ENCODE measurements at places on chromosomes 5 and 9.

DNA sequence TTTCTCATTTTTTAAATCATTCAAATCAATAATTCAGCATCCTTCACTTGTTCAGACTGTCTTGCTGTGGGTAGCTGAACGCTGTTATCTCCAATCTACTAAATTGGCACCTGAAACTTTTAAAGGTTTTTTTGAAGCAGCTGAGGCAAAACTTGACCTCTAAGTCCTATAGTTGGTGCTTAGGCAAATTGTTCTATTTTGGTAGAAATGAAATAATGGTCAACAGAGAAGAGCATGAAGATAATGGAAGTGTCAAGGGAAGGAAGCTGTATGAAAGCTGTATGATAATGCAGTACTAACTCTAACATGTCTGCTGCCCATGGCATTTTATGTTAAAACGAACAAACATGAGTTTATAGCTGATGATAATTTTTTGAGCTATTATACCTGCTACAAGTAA is 138.0 kb downstream of the GDNF start:
- DNase-seq, result no peak

DNA sequence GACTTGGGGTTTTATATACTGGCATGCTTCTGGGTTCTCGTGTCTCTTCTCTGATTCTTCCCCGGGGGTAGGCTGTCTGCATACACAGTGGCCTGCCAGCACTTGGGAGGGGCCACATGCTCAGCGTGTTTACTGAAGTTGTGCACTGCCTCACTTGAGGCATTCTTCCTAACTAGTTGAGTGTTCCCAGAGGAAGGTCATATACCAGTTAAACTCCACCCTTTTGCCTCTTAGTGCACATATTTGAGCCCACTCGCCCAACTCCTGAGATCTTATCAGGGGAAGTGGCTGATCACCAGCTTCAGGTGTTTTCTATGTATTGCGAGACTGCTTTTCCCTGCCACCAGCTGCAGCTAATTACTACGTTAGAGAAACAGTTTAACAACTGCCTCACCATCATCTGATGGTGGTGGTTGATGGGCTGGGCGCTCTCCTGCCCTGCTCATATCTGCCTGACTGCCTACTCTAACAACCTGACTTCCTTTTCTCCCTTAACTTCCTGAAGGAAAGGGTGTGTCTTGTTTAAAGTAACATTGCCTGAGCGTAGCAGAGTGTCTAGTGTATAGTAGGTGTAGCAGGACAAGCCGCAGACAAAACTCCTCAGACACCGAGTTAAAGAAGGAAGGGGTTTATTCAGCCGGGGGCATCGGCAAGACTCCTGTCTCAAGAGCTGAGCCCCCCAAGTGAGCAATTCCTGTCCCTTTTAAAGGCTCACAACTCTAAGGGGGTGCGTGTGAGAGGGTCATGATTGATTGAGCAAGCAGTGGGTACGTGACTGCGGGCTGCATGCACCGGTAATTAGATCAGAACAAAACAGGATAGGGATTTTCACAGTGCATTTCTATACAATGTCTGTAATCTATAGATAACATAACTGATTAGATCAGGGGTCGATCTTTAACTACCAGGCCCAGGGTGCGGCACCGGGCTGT is 60.1 kb upstream of the CLINT1 start:
- DNase-seq, result peak; percentile 11

- no peak for DNase-seq
These were observed 245.9 kb downstream of the FSTL4 start for GRCh38 chr5:133366438-133366837.

DNA sequence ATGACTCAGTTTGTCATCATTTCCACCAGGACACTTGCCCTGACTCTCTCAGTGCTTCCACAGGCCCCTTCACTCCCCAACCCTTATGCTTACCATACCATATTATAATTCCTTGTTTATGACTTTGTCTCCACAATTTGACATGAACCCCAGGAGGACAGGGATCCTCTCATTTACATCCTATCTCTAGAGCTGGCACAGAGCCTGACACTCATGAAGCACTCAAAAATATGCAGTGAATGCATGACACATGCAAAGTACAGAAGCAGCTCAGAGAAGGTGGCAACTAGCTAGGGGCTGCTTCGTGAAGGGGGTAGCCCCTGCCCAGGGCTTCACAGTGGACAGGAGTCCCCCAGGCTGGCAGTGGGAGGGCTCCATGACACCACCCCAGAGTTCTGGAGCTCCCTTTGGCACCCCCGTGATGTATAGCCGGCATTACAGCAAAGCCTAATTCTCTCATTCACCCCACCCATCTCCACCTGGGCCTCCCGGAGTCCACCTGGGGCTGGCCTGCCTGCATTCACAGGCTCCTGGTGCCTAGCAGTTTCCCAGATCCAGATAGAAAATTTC is 112.0 kb upstream of the SPOCK1 start:
- no peak for DNase-seq

- DNase-seq, result no peak
These were observed 1.5 kb downstream of the C9orf40 start for GRCh38 chr9:74951107-74951720.

DNA sequence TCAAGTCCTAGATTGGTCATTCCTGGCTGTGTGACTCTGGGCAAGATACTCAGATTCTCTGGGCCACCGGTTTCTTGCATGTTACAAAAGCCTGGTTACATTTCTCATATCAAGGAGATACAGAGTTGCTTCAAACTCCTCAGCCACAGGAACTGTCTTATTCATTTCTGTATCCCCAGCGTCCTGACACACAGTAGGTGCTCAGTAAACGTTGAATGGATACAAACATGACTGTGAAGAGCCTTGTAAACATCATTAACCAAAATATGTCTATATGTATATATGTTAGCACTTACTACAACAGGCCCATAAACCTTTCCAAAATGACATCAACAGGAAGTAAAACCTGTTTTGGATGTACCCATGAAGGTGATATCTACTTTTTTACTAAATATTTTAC is 1.6 kb downstream of the CLTB start:
- DNase-seq, result no peak

GRCh38 chr9:18771763-18772162 is 261.2 kb downstream of the SAXO1 start:
- DNase-seq, result no peak

DNA sequence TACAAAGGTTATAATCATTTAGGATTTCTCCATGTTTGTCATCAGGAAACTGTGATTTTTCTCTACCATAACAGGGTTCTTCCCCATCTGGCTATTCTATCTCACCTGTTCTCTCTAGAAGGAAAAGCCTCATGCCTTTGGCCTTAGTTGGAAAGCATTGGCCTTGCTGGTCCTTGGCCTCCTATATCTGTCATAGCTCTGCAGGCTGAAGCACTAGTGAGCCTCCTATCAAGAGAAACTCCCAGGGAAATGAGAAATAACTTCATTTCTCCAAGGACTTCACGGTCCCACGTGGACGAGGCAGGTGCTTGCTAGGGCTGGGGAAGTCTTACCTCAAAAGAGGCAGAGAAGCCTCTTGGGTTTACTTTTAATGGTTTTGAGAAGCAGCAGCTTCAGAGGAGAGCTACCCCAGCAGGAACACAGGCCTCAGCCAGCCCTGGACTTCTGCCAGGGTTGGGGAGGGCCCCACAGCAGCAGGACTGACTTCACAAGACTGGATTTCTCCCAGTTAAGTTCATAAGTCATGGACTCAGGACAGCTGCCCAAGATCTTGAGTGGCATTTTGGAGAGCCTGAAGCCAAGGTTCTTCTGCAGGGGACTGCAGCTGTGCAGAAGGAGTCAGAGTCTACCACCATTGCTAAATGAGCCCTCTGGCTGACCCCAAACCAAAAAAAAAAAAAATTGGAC is 15.8 kb upstream of the PSAT1 start:
- peak; percentile 7 for DNase-seq

GRCh38 chr5:138654281-138654867 is 79.2 kb upstream of the HSPA9 start:
- DNase-seq, result no peak

DNA sequence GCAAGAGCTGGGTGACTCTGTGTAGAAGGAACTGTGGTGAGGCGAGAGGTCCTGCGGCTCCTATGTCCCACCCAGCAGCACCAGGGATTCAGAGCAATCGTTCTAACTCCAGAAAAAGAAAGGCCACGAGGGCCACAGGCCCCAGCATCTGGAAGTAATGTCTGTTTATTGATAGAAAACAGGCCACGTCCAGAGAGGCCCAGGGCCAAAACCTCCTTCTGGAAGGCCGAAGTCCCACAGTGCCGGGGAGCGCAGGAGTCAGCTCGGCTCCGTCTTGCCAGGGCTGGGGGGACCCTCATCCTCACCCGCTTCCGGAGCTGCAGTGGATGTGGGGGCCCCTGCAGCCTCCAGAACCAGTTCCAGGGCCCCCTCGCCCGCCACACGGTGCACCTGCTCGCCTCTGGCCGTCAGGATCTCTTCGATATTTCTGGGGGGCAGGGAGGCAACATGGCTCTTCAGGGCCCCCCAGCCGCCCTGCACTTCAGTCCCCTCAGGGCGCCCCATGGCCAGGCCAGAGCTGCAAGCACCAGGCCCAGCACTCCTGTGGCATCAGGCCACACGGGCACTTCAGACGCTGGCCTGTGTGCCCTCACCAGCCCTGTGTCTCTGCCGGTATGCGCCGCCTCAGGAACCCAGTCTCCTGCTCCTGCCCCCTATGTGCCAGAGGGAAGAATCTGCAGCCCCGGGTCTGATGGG is 1.6 kb downstream of the DNLZ start:
- DNase-seq, result no peak

GRCh38 chr5:89343666-89344065 is 460.7 kb upstream of the MEF2C start:
- DNase-seq, result no peak

DNA sequence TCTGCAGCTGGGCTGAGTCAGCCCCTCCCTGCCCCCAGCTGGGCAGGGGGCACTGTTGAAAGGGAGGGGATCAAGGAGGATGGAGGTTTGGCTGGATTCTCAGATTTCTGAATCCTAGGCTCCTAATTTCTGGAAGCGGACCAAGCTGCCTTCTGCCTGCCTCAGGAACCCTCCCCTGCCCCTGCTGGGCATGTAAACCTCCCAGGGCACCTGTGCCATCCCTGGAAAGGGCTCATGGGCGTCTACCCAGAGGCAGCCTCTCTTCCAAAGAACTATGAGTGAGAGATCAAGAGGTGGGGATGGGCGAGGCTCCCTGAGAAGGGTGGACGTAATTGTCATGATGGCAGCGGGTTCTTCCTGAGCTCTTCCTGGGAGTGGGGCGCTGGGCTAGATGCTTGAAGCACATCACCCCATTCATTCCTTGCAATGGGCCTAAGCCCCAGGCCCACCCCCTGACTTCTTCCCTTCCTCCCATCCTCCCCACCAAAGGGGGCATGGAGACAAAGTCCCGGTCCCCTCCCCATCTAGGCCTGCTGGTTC is 21.6 kb downstream of the CSF1R start:
- DNase-seq, result no peak

DNA sequence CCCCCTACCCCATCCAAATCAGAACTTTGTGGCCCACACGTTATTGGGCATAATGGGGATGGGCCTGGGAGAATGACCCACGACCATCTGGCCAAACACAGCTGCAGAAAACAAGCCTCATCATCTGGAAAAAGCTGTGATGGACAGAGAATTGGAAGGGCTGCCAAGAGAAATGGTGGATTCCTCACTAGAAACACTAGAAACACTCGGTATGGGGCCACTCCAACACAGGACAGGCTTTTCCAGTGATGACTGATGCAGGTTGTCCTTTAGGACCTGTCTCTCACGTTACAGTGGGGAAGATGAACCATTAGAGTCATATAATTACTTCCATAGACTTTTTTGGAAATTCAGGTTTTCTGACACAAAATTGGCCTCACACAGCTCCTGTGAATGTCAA is 172.4 kb upstream of the TARS1 start:
- no peak for DNase-seq

GRCh38 chr5:15243301-15244020 is 256.5 kb upstream of the FBXL7 start:
- peak; percentile 55 for DNase-seq

DNA sequence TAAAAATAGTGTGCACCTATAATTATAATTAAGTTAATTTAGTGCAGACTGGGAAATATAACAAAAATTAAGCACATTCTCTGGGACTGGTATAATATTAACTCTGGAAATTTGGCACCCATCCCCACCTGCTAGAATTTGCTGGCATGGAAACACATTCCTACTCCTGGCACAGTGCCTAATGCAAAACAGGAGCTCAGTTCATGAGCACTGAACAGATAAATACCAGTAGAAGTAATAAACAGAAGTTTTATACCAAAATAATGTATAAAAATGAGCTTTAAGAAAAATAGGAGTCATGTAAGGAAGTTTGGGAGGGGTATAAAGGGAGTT is 23.7 kb upstream of the NPR3 start:
- DNase-seq, result no peak

DNA sequence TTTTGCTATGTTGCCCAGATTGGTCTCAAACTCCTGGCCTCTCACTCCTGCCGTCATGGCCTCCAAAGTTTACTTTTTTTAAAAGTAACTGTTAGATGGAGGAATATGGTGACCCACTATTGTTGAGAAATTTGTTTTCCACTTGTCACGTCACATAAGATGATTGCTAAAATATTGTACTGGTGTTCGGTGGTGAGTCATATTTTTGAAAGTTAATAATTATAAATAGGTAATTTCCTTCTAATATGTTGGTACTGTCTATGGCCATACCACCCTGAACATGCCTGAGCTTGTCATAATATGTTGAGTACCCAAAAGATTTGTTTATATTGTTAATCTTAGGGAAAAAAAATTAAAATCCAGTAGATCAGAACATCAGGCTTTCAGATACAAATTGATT is 22.6 kb downstream of the RMI1 start:
- DNase-seq, result no peak

- no peak for DNase-seq
These were observed 349.9 kb downstream of the SH3GL2 start for GRCh38 chr9:17928768-17929167.

DNA sequence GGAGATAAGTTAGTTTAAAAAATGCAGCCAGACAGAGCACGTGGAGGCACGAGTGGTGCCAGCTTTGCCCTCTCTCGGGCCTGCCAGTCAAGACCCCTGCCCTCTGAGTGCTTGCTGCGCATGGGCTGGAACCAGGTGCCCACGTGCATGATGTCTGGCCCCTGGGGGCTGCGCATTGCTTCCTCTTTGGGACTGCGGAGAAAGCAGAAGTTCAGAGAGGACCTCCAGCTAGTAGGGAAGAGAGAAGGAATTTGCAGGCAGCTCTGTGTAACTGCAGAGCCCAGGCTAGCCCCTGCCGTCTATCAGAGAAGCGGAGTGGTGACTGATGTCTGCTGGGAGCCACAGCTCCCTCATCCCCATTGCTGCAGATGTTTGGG is 9.7 kb upstream of the RNU6ATAC start:
- no peak for DNase-seq

- DNase-seq, result no peak
These were observed 224.3 kb downstream of the NR3C1 start for GRCh38 chr5:143179126-143179740.

DNA sequence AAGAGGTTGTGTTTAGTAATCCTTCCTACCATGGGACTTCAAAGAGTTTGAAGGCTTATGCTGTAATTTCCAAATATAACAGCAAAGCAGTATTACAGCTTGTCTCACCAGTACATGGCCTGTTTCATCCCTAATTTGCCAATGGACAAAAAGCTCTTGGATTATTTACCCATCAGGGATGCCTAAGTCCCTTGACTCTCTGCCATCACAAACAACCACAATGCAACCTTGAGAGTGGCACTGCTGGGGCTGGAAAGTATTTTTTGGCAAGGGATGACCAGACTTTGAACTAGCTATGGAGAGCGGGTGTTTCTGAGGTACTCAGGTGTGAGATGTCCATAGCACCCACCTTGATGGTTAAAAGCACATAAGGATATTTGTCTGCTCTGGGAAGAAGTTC is 9.1 kb downstream of the MAMDC2 start:
- no peak for DNase-seq

Measured in AG09309 (cell line).